ENCODE measurements at places on chromosomes 5 and 9. TPM values are rescaled to one million over a fixed set of nuclear protein-coding genes. Genes with fewer than 3 reads are reported as not detected.
A peak's percentile ranks its signal among the peaks of the same experiment; 100 is the strongest.

DNA sequence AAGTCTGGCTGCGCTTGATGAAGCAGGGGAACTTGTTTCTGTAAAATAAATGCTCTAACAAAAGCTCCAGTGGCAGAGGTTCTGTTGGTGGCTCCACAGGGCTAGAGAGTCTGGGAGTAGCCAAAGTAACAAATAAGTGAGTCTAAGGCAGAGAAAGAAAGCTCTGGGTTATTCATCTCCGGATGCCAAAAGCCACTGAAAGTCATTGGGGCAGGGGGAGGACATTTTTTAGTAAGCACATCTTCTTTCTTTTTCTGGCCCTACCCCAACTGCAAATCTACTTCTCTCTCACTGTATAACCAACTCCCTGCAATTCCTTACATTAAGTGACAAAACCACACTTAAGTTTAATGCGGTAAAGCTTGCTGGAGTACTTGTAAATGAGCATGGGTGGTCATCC lies 141.6 kb downstream of the INSYN2B start:
- DNase-seq, result no peak

The PCDHGA12 gene
- total RNA-seq, result 2.4 TPM

- no peak for DNase-seq
These were observed 5.8 kb upstream of the NKD2 start for GRCh38 chr5:1002836-1003235.

The SETX gene
- total RNA-seq, result 37.5 TPM

DNA sequence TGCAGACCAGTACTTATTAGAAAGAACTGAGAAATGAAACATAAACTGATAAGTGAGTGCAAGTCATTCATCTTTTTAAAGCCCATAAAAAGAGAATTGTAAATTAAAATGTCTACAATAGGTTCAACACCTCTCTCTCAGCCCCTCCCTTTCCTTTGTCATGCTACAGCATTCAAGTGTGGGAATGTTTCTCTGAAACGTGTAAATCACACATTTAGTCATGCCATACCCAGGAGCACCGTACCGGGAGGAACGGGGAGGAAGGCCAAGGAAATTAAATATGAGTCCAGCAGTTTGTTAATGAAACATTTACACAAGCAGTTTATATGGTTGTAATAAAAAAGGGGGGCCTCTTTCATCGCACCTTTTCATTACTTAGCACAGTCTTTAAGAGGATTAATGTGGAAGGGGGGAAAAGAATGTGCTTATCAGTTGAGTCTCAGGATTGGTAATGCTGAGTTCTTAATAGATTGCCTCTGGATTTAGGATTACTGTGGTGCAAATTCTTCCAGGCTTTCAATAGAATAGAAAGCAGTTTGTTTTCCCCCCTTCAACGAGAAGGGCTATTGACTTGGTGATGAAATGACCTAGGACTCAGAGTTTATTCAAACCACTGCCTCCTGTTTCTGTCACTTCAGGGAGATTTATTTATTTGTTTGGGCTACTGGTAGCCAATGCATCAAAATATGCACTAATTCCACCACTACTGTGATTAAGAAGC lies 176.0 kb upstream of the ZNF608 start:
- DNase-seq, result no peak

The STING1 gene
- total RNA-seq, result 19.3 TPM

DNA sequence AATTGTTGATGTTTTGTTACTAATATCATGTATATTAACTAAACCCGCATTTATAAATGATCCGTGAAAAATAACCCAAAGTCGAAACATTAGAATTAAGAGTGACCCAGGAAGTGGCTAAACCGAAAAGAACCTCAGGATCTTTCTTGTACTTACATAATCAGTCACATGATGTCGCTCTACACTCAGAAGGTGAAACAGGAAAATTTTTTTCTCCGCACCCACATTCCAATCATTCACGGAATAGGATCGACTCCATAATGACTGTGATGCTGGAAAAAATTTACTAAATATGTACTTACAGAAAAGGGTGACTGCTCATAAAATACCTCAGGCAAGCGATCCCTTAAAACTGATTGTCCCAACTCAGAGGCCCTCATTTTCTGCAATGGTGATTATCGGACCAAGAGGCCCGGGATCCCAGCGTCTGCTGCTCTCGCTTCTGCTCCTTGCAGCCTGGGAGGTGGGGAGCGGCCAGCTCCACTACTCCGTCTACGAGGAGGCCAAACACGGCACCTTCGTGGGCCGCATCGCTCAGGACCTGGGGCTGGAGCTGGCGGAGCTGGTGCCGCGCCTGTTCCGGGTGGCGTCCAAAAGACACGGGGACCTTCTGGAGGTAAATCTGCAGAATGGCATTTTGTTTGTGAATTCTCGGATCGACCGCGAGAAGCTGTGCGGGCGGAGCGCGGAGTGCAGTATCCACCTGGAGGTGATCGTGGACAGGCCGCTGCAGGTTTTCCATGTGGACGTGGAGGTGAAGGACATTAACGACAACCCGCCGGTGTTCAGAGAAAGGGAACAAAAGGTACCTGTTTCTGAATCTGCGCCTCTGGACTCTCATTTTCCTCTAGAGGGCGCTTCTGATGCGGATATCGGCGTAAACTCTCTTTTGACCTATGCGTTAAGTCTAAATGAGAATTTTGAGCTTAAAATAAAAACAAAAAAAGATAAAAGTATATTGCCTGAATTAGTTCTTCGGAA lies at the start of gene PCDHA12:
Gene PCDHA12 (plus strand): TSS at position 224 of the 981 bp plus-strand sequence. CDS start 165 bp downstream, at position 389.
- DNase-seq, result no peak

The SLC28A3 gene
- total RNA-seq, result 0.04 TPM

DNA sequence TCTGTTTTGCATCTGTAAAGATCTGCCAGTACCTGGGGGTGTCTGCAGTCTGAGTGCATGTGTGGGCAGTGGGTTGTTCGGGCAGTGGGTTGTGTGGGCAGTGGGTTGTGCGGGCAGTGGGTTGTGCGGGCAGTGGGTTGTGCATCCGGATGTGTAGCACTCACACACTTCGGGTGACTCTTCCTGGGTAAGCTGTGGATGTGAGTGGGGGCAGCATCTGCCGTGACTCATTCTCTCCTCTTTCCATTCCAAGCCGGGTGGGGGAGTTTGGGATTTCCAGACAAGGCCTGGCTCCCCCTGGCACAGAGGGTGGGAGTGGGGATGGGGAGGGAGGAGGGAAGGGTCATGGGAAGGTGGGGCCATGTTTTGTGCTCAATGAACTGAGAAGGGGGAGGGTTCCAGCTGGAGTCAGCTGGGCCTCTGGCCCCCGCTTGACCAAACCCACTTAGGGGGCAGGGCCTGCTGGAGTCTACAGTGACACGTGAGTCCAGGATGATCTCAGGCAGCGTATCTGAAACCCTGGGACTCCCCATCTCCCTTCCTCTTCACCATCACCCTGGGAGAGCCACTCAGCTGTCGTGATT lies 8.3 kb downstream of the CRB2 start:
- DNase-seq, result peak; percentile 59

DNA sequence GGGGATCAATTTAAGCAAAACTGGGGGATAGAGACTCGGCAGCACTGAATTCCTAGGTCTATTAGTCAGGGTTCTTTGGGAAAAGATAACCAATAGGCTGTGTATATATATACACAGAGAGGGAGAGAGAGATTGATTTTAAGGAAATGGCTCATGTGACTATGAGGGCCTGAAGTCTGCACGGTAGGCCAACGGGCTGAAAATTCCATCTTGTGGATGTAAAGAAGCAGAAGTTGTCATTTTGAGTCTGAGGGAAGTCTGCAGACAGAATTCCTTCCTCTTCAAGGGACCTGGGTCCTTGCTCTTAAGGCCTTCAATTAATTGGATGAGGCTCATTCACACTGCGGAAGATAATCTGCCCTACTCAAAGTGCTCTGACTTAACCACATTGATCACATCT lies 60.1 kb upstream of the ZNF622 start:
- DNase-seq, result no peak

Data from muscle of leg (tissue), 16 donors.